HepG2 (cell line): ENCODE measurements at places on chromosomes 6 and 20. TPM values are rescaled to one million over a fixed set of nuclear protein-coding genes. Genes with fewer than 3 reads are reported as not detected.

GRCh38 chr6:11987386-11987785 is 24.7 kb upstream of the HIVEP1 start:
- no peaks in the 10 kb centered on the region for H3K27me3 ChIP-seq
- no peaks in the 10 kb centered on the region for H3K4me1 ChIP-seq
- no peak for DNase-seq
- H3K4me3 ChIP-seq, result no peak overlapping the region
- H3K27ac ChIP-seq, result no peak overlapping the region

C6orf141 gene
- not detected in 2 replicates for total RNA-seq

THBD gene
- not detected in 2 replicates for total RNA-seq

DNA sequence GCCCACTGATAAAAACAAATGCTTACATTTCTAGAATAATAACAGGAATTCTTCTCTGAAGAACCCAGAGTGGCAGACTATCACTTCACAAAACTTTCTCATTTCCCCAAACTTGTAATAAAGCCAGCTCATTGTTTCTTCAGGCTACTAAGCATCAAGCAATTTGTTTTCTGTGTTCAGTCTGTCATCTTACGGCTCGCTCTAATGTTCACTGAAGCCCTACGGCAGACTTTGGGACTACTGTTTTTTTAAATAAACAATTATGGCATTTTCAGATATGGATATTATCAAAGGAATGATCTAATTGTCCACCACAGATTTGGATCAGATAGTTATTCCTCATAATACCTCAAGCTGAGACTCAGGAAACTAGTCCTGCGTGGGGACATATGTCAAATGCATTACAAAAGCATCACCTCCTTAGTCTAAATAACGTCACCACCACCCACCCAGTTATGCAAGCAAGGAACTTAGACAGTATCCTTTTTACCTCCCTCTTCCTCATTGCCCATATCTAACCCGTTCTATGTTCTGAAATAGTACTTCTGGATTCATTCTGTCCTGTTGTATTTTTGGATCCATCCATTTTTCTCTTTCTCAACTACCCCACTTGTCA is 415.1 kb downstream of the PLCB1 start:
- H3K4me3 ChIP-seq, result no peak overlapping the region
- DNase-seq, result no peak
- no peaks in the 10 kb centered on the region for H3K36me3 ChIP-seq
- no peaks in the 10 kb centered on the region for H3K4me1 ChIP-seq
- no peaks in the 10 kb centered on the region for H3K27me3 ChIP-seq

CST3 gene
- total RNA-seq, result 300 and 690 TPM in 2 replicates

- H3K4me3 ChIP-seq, result no peak overlapping the region
- H3K36me3 ChIP-seq, result no peaks in the 10 kb centered on the region
- H3K27ac ChIP-seq, result no peak overlapping the region
- H3K27me3 ChIP-seq, result no peaks in the 10 kb centered on the region
Observed at GRCh38 chr20:13263451-13263850, 42.4 kb downstream of the ISM1 start.
